Upper lobe of right lung (tissue), 1 donor: ENCODE measurements at places on chromosomes 2 and 18.

DNA sequence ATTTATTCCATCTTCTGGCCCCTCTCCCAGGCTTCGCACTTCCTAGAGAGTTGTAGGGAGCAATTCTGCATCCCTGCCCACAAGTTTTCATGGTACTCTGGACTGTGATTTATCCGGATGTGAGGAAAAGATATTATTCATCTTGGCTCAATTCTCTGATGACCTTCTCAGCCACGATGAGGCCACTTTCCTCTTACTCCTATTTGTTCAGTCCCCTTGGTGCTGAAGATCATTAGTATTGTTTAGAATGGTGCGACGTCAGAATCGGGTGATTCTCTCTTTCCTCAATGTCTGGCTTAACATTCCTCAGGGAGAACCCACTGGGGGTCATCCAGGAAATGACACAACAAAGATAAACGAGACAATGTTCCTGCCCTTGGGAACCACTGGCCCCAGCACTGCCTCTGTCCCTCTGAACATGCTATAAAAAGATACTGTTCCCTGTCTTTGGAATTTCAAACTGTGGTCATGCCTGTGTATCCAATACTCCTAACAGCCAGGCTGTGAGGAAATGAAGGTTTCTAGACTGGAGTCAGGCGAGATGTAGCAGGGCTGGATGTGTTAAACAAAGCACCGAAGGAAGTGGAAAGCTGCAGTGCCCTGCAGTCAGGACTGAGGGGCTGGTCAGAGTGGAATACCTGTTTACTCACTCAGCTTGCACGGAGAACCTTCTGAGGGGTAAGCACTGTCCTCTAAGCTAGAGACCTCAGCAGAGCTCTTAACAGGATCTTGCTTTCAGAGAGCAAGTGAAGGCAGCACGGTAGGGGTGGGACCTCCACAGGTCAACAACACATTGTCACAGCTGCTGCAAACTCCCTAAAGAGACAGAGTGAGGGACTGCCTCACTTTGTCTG is 12.9 kb upstream of the GLI2 start:
- peak; percentile 22 for DNase-seq

DNA sequence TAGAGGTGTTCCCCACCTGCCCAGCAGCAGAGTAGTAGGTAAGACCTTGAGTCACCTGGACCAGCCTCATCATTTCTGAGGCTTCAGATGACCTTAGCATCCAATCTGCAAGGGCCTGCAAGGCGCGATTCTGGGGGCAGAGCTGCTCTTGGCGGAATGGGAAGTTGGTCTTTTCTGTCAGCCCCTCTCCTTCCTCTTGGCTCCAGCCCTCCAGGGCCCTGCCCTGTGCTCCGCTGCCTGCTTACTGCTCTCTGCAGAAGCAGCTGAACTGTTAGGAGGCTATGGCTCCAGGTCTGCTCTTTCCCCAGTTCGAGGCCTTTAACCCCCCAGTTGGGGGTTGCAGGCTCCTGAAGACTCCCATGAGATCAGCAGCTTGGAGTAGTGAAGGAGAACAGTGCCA is 96.1 kb upstream of the MCFD2 start:
- DNase-seq = no peak

DNA sequence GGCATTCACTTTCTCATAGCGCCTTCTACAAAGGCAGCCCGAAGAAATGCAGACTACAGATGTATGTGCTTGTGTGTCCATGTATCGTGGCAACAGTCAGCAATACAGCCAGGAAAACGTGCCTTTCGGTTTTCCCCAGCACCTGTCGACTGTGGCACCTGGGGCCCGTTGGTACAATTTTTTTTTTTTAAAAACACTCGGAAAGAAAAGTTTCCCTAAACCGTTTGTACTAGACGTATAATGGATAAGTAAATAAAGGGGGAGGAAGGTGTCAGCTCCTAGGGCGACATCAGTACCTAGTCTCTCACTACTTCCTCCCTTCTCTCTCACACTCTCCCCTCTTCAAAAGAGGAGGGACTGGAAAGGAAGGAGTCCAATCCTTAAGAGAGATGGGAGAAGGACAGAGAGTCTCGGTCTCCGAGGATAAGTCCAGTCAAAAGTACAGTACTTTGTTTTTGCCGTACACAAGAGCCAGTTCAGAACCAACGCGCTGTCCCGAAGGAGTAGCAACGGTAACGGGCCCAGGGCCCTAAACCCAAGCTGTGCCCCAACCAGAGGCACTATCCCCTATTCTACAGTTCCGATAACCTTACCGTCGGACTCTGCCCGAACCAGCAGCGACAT is 759 bp downstream of the PPP4R3B start:
- DNase-seq = no peak

GRCh38 chr2:62504657-62505056 is 1.3 kb downstream of the TMEM17 start:
- DNase-seq = no peak

- DNase-seq = no peak
Measured at GRCh38 chr2:165681841-165682240, 112.2 kb downstream of the GALNT3 start.

DNA sequence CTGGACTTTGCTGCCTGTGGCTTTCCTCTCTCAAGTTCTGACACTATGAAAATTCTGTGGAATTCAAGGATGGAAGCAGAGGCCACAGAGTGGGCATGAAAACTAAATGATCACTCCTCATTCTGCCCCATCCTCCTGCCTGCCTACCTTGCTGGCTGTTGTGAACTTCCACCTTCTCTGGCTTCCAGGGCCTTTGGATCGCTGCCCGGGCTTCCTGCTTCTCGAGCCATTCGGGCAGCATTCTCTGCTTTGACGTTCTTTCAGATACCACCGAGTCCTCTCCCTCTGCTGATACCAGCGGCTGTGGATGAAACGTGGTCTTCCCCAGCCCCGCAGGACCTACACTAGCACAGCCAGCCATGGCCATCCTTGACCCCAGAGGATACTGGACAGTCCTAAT is 327.7 kb upstream of the SLC14A2 start:
- no peak for DNase-seq

GRCh38 chr2:102226171-102226570 is 39.3 kb downstream of the IL1RL2 start:
- no peak for DNase-seq

GRCh38 chr18:35713545-35713944 is 132.0 kb downstream of the GALNT1 start:
- no peak for DNase-seq

- no peak for DNase-seq
Measured at GRCh38 chr2:235421618-235422017, 72.2 kb upstream of the AGAP1 start.

- DNase-seq = no peak
Measured at GRCh38 chr18:11861583-11862288, 10.5 kb downstream of the CHMP1B start.

DNA sequence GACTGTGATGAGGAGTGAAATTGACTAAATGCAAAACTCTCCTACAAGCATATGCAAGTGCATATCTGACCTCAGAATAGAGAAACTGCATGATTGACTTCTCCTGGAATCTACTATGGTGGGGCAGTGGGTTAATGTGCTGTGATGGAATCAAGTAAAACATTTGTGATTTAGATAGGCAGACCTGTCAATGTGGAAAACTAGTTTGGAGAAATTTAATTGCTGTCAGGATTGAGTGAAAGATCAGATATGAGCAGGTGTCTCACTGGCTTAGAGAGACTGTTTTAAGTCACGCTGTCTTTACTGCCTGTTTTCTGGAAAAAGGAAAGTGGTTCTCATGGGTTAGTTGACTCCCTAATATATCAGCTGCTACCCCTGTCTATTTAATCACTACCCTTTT is 881.0 kb upstream of the CNTNAP5 start:
- no peak for DNase-seq

GRCh38 chr18:65753520-65753919 is 2.7 kb downstream of the CDH7 start:
- DNase-seq = no peak
